ENCODE measurements at places on chromosomes 3 and 15. TPM values are rescaled to one million over a fixed set of nuclear protein-coding genes. Genes with fewer than 3 reads are reported as not detected.

- peaks cover 26% of the 10 kb centered on the region for H3K36me3 ChIP-seq
- DNase-seq = no peak
- H3K4me1 ChIP-seq = no peaks in the 10 kb centered on the region
- no peaks in the 10 kb centered on the region for H3K27me3 ChIP-seq
Observed at GRCh38 chr3:194640829-194641228, 7.6 kb upstream of the TMEM44 start.

DNA sequence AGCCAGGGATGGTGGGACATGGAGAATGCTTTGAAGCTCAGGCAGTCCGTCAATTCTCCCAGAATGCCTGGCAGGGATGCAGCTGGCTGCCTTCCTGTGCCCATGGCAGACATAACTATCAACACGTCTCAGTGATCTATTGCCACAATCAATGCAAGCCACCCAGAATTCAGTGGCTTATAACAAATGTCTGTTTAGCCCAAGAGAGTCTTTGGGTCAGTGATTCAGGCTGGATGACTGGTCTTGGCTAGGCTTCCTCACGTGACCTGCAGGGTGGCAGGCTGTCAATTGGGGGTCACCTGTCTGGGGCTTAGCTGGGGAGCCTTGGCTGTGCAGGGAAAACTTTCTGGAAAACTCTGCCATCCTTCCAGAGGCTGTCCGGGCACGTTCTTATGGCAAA is 213.1 kb upstream of the LRRFIP2 start:
- peaks cover 3% of the 10 kb centered on the region for H3K4me1 ChIP-seq
- H3K36me3 ChIP-seq = peaks cover 26% of the 10 kb centered on the region
- H3K27me3 ChIP-seq = no peaks in the 10 kb centered on the region
- no peak overlapping the region for H3K27ac ChIP-seq
- no peak for DNase-seq

- no peak overlapping the region for H3K4me3 ChIP-seq
- H3K27ac ChIP-seq = no peak overlapping the region
- no peaks in the 10 kb centered on the region for H3K27me3 ChIP-seq
- no peak for DNase-seq
Observed at GRCh38 chr3:134441321-134441720, 44.5 kb downstream of the ANAPC13 start.

DNA sequence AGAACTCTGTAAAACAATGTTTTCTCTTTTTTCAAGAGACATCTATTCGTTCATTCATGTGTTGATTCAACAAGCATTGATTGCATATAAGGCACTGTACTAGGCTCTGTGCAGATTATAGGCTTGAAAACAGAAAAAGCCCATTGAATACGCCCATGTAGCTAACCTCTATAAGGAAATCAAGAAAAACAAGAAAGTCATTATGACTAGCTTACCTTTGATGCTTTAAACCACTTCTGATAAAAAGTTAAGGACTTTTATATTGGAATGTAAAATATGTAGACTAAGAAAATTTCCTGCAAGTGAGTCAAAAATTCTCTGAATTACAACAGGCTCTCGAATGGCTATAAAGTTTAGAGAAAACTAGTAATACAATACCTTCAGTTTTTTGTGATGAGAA is 92.5 kb downstream of the BDH1 start:
- H3K4me3 ChIP-seq = no peak overlapping the region
- H3K36me3 ChIP-seq = no peaks in the 10 kb centered on the region
- H3K4me1 ChIP-seq = peaks cover 8% of the 10 kb centered on the region
- DNase-seq = no peak
- no peaks in the 10 kb centered on the region for H3K27me3 ChIP-seq

GRCh38 chr3:62454916-62455315 is 81.6 kb upstream of the FEZF2 start:
- peaks cover 2% of the 10 kb centered on the region for H3K27me3 ChIP-seq
- no peak for DNase-seq
- no peak overlapping the region for H3K27ac ChIP-seq
- H3K4me3 ChIP-seq = no peak overlapping the region
- H3K4me1 ChIP-seq = no peaks in the 10 kb centered on the region
- no peaks in the 10 kb centered on the region for H3K36me3 ChIP-seq

DNA sequence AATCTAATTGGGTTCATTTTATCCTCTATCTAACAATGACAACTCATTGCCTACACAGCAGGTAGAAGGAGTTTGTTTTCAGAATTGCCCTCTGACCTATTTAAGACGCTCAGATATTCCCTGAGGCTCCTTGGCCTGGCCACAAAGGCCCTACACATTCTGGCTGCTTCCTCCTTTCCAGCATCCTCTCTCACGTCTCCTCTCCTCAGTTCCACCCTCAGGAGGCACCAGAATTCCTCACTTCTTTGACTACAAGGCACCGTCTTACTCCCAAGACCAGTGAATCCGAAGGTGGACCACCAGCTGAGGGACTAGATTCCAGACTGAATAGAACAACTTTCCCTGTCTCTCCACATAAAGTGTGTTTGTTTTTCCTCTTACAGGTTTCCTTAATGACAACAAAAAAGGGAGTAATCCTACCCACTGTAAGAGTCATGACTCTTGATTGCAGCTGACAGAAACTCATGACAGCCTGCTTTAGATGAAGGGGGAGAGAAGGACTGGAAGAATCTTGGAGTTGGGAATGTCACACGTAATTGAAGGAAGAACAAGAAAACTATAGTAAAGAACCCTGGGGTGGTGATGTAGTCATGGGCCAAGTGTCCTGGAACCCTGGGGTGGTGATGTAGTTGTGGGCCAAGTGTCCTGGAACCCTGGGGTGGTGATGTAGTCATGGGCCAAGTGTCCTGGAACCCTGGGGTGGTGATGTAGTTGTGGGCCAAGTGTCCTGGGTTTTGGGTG is 22.0 kb upstream of the MUC20 start:
- no peak for DNase-seq
- peaks cover 3% of the 10 kb centered on the region for H3K4me1 ChIP-seq
- no peaks in the 10 kb centered on the region for H3K27me3 ChIP-seq
- H3K27ac ChIP-seq = no peak overlapping the region
- H3K36me3 ChIP-seq = peaks cover 29% of the 10 kb centered on the region

DNA sequence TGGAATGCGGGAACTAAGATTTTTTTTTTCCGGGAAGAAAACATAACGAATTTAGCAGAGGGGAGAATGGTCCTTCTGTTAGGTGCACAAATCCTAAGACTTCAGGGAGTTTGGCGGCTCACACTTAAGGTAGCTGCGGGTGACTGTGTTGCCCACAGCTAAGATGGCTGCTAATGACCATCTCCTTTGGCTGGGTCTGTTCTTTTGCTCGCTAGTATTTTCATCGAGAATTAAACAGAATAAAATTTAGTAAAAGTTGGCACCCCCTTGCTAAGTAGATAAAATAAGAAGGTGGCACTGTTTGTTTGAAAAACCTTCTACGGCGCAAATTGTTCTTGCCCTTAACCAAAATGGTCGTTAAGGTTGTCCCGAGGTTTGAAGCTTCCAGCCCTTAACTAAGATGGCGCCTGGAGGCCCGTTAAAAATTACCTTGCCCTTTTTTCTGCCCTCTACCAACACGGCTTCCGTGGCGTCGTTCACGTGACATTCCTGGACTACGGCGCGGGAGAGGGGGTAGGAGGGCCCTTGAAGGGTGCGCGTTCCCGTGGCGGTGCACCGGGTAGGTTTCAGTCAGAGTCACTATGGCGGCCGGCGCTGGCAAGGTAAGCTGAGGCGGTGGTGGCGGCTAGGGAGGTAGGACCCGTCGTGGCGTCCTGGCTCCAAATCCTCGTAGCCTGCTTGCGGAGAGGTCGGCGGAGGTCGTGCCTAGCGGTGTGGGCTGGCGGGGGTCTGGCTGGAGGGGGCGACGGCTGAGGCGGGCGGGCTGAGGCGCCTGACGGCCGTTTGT is at the start of gene SLMAP:
TSS of gene SLMAP (plus strand) at position 569 of the 787 bp plus-strand sequence. CDS start 1,343 bp downstream, outside the sequence.
- H3K27ac ChIP-seq = peak within 1 kb of the TSS; percentile 74
- H3K4me1 ChIP-seq = peaks cover 14% of the 10 kb centered on the region
- no peaks in the 10 kb centered on the region for H3K27me3 ChIP-seq
- H3K4me3 ChIP-seq = peak within 1 kb of the TSS; percentile 80
- DNase-seq = peak; percentile 99
- peaks cover 8% of the 10 kb centered on the region for H3K36me3 ChIP-seq

- H3K36me3 ChIP-seq = no peaks in the 10 kb centered on the region
- H3K27ac ChIP-seq = no peak overlapping the region
- H3K4me3 ChIP-seq = no peak overlapping the region
- peaks cover 2% of the 10 kb centered on the region for H3K4me1 ChIP-seq
- DNase-seq = no peak
Observed at GRCh38 chr3:172573422-172573821, 50.2 kb upstream of the TNFSF10 start.

GRCh38 chr3:53158765-53159155 is 2.2 kb upstream of the PRKCD start:
- DNase-seq = no peak
- no peaks in the 10 kb centered on the region for H3K36me3 ChIP-seq
- peaks cover 37% of the 10 kb centered on the region for H3K4me1 ChIP-seq
- peaks cover 38% of the 10 kb centered on the region for H3K27me3 ChIP-seq

DNA sequence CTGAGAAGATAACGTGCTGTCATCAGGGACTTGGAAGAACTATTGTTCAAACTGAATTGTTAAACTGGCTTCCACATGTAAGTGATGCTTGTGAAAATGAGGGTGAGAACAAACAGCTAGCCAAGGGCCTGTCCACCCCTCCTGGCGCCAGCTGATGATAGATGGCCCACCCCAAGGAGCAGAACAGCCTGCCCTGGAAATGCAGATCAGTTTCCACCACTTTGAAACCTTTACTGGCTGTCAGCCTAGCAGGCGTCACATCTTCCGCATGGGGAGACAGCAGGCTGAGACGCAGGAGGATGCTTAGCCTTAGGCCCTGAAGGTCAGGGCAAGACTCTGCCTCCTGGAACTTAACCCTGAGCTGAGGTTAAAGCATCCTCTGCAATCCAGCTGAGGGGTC is 6.4 kb upstream of the SLC51B start:
- H3K36me3 ChIP-seq = no peaks in the 10 kb centered on the region
- H3K4me1 ChIP-seq = peaks cover 4% of the 10 kb centered on the region
- no peak overlapping the region for H3K4me3 ChIP-seq
- no peak overlapping the region for H3K27ac ChIP-seq

GNAT1 gene
- not detected for total RNA-seq

ZNF80 gene
- total RNA-seq = 0.04 TPM
